ENCODE measurements at places on chromosomes 1 and 21.

GRCh38 chr21:43588957-43589356 is 70.3 kb downstream of the HSF2BP start:
- DNase-seq = no peak

- no peak for DNase-seq
These were observed 501.9 kb upstream of the C1orf87 start for GRCh38 chr1:60575326-60575977.

GRCh38 chr1:243254233-243254926 is 701 bp downstream of the CEP170 start:
- DNase-seq = peak; percentile 12

DNA sequence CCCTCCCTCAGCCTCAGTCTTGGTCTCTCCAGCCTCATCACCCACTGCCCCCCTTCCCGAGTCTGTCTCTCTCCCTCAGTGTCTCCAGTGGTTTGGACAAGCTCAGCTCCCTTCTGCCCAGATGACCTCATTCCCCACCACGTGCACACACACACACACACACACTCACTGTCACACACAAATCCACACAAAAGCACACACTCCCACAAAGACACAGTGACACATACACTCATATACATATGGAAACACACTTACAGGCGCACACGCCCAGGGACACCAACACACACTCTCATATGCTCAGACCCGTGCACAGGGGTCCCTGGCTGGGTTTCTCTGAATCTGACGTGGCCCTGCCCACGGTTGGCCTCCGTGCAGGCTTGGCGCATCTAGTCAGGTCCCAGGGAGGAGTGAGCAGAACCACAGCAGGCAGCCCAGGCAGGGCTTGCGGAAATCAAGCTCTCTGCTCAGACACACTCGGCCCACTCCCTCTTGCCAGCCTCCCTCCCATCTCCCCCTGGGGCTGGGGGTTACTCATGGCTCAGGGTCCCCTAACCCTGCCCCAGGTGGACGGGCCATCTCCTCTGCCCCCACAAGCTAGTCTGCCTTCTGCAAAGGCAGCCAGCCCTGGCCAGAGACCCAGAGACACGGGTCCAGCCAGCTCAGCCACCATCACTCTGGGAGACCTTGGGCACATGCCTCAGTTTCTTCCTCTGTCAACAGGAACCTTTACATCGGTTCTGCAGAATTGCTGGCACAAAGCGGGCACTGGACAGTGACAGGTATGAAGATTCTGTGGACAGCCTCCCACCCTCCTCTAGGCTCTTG is 38.5 kb upstream of the FAM131C start:
- no peak for DNase-seq

GRCh38 chr1:50458507-50458906 is 35.3 kb upstream of the DMRTA2 start:
- no peak for DNase-seq

- no peak for DNase-seq
These were observed 94.3 kb downstream of the PSMG1 start for GRCh38 chr21:39088831-39089380.

DNA sequence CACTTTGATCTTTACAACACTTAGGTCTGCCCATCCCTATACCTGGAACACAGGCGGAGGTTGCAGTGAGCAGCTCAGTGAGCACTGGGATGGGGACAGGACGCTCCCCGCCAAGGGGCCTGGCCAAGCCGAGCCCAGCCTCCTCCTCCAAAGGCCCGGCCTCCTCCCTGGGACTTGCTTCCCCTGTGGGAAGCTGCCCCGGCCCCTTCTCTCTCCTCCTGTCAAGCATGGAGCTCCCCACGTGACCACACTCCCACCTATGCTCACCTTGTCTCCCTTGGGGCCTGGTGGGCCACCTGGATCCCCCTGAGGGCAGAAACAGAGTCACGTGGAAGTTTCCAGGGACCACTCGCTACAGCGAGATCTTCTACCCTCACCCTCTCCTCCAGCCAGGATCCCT is 12.9 kb downstream of the COL16A1 start:
- DNase-seq = no peak

- DNase-seq = no peak
These were observed 21.6 kb upstream of the MAGOH start for GRCh38 chr1:53259932-53260331.

- no peak for DNase-seq
These were observed 23.2 kb downstream of the TNNT2 start for GRCh38 chr1:201354151-201354900.

DNA sequence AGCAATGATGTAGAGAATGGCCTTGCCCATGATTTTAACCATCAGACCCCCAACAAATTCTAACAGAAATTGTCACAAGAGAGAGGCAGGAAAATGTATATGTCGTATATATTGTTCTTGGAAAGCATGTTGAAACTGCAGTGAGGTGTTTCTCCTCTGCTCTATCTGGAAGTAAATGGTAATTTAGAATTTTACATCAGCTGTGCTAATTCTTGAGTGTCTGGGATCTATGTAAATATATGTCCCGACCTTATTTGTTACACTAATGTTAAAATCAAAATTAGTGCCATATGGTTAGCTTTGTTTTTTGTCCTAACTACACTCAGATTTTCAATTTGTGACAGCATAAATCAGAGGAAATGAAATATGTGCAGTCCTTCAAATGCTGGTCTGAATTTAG is 20.5 kb downstream of the ZBTB21 start:
- no peak for DNase-seq

GRCh38 chr1:118783095-118783758 is 204.9 kb downstream of the TBX15 start:
- no peak for DNase-seq

DNA sequence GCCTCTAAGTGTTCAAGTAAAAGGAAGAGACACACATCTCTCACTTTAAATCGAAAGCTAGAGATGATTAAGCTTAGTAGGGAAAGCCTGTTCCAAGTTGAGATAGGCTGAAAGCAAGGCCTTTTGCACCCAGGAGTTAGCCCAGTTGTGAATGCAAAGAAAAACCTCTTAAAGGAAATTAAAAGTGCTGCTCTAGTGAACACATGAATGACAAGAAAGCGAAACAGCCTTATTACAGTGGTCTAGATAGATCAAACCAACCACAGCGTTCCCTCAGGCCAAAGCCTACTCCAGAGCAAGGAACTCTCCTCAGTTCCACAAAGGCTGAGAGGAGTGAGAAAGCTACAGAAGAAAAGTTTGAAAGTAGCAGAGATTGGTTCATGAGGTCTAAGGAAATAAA is 14.9 kb downstream of the TCP10L start:
- DNase-seq = no peak

- no peak for DNase-seq
These were observed 16.2 kb upstream of the RGS1 start for GRCh38 chr1:192559115-192560006.

DNA sequence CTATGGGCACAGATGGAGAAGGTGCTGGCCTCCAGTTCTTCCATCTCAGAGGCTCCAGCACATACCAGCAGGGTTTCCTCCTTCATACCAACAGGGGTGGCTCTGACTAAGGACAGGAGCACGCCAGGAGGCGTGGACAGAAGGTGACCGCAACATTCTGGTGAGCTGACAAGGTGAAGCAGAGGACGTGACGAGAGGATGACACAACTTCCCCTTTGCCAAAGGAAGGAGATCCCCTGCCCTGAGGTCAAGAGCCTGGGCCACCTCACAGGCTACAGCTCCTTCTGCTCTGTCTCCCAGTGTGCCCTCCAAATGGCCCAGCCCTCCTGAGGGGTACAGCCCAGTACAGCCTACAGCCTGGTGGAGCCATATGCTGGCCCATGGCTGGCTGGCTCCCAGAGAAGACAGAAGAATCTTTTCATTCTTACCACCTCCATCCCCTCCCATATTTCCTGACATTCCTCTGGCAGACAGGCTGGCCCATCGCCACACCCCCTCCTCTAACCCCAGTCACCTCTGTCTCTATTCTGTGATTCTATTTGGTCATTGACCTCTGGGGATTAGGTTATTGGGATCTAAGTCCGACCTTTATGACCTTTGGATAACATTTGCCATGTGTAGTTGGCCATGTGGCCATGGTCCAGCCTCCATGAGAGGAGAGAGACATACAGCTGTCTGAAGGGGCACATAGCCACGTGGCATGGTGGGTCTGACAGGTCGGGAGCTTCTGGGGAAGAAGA is 5.1 kb upstream of the LAMB3 start:
- DNase-seq = no peak

- DNase-seq = no peak
These were observed 14.5 kb downstream of the NLRP3 start for GRCh38 chr1:247430434-247430833.

- no peak for DNase-seq
These were observed 38.8 kb downstream of the WNT4 start for GRCh38 chr1:22104094-22104493.

DNA sequence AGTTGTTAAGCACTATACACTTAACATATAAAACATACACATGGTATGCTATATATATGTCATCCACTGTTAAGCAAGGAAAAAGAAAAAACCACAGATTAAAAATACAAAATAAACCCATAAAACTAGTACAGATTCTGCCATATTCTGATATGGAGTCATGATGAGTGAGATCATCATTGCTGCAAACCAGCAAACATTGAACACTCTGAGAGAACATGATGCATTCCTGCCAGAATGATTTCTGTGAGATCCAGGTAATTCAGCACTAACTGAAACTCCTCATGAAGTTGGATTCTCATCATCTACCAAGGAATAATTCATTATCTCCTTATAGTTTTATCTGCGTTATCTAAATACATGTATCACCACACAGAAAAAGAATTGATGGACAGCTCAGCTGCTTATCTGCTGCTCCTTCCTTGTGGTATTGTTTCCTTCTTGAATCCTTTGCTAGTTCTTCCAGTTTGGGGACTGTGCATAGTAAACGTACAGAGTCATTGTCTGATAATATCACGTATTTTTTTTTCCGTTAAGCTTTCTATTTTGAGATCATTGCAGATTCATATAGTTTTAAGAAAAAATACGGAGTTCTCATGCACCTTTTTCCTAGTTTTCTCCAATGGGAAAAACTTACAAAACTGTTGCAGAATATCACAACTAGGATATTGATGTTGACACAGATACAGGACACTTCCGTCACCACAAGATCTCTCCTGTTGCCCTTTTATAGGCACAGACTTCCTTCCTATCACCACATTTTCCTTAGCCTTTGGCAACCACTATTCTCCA is 9.3 kb downstream of the RAB4A start:
- no peak for DNase-seq

GRCh38 chr1:212606395-212607205 is 2.0 kb upstream of the ATF3 start:
- DNase-seq = no peak

- no peak for DNase-seq
These were observed 43.9 kb downstream of the FH start for GRCh38 chr1:241475671-241476070.

- peak; percentile 9 for DNase-seq
These were observed 556 bp downstream of the WDR77 start for GRCh38 chr1:111448482-111448917.

DNA sequence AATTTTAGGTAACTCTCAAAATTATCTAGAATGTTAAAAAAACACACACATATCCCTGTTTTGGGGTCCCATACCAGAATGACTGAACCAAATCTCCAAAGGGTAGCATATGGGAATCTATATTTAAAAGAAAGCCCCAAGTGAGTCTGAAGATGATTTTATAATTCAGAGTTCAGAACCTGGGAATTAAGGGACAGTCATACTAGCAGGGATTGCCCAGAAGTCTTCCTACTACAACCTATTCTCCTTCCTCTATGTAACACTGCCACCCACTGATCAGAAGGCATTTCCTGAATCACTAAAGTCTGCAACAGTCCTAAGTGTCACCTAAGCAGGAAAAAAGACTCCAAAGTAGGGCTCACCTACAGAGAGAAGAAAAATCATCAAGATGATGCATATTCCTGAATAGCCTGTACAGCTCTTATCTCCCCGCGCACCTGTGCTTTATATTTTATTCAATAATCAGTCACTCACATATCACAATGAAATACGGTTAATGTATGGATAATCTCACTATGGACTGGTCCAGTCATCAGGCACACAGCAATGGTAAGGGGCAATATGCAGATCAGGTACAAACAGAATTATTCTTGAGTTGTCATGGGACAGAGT is 4.9 kb downstream of the RGS1 start:
- DNase-seq = no peak

- no peak for DNase-seq
These were observed 64.4 kb upstream of the TLR5 start for GRCh38 chr1:223207293-223208066.

DNA sequence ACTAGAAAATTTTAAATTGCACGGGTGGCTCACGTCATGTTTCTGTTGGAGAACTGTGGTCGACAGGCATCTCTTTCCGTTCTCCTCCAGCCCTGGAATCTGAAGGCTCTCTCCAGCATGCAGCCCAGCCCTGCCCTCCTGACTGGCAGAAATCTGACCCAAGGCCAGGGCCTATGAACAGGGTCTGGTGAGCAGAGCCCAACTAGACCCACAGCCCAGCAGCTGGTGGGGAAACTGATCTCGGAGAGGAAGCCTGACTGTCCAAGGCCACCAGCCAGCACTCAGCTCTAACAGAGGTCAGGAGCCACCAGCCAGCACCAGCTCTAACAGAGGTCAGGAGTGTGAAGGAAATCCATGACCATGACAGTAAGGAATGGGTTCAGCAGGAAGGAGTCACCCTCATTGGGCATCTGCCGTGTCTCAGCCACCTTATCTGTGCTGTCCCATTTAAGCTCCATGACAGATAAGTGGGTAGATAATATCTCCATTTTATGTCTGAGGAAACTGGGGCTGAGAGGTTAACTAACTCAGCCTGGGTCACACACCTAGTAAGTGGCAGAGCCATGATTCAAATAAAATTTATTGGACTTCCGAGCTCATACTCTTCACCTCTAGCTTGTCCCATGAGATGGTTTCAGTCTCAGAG is 20.2 kb upstream of the PKP1 start:
- no peak for DNase-seq

- no peak for DNase-seq
These were observed 73.6 kb downstream of the TPR start for GRCh38 chr1:186301448-186301847.

Measured in stimulated activated CD4-positive, alpha-beta T cell treated with anti-CD3 and anti-CD28 coated beads, Interleukin-1b, Interleukin-23, amount 100 ng/mL, for 1 hour (primary cell).